Subcutaneous adipose tissue (tissue), 4 donors: ENCODE measurements at places on chromosomes 4 and X. TPM values are rescaled to one million over a fixed set of nuclear protein-coding genes. Genes with fewer than 3 reads are reported as not detected.

Gene TAF7L
- not detected for total RNA-seq

Gene FSTL5
- total RNA-seq, result not detected

Gene AFF2
- 9.5 TPM for total RNA-seq

Gene KCNE5
- not detected for total RNA-seq

Gene TEX13B
- total RNA-seq, result not detected

Gene FAT4
- 17.8 TPM for total RNA-seq

Gene HPGDS
- total RNA-seq, result 15.5 TPM
